Stimulated activated CD4-positive, alpha-beta T cell treated with anti-CD3 and anti-CD28 coated beads, Interleukin-4, amount 100 ng/mL, for 1 hour (primary cell): ENCODE measurements at places on chromosomes 7 and 10.

GRCh38 chr7:45455662-45456061, 118.5 kb upstream of the ADCY1 start:
- DNase-seq = no peak

DNA sequence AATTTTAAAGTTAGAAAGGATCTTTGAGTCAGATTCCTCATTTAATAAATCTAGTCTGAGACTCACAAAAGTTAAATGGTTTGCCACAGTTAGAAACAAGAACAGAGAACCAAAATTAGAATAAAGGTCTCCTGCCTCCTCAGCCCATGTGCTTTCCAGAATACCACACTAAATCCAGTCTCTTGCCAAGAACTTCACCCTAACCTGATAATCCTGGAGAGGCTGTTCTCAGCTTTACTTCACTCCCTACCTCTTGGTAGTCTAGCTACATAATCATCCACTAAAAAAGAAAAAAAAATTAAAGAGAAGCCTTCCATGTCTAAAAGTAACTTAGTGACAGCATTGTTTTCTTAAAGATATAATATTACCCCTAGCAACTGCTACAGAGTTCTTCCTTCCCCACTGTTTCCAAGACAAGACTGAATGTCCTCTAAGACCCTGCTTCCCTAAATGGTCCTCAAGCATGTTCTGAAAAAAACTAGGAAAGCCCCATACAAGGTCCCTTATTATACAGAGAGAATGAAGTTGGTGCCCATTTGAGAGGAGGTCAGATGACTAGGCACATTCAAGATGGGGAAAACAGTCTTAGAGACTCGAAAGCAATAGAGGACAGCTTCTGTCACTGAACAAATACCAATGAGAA, 56.8 kb downstream of the ZNF438 start:
- no peak for DNase-seq

DNA sequence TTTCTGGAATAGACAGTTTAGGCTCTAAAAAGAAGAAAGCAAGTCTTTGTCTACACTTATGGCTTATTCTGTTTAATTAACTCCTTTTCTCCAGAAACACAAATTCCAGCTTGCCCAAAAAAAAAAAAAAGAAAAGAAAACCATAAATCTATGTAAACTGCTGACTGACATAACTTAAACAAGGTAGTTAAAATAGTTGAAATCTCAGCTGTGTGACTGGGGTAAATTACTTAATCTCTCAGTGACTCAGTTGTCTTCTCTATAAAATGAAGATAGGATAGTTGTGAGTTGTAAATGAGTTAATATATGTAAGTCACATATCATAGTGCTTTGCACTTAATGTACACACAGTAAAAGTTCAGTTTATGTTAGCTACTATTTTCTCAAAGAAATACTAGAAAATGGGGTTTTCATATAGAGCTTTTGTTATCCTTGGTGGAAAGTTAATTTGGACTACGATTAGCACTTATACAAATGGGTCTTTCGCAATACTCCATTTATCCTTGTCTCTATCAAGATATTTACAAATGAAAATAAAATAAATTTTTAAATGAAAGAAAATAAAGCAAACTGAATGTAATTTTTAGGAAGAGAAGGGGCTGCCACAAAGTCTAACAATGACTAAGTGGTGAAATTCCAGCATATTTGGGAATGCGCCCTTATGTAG, 200.9 kb downstream of the MBL2 start:
- no peak for DNase-seq

GRCh38 chr7:151142686-151143040, 24.8 kb downstream of the GBX1 start:
- no peak for DNase-seq

- DNase-seq = no peak
Measured at GRCh38 chr7:150334108-150334507, 7.3 kb downstream of the RARRES2 start.
